ENCODE measurements at places on chromosomes 3 and 15. TPM values are rescaled to one million over a fixed set of nuclear protein-coding genes. Genes with fewer than 3 reads are reported as not detected.

The MCTP2 gene
- 32.3 TPM for total RNA-seq

The SHF gene
- total RNA-seq, result 15.4 TPM

The ASB14 gene
- total RNA-seq, result not detected

The WNT5A gene
- 4.7 TPM for total RNA-seq

All from sciatic nerve (tissue), 2 donors.